Heart right ventricle (tissue), 16 donors: ENCODE measurements at places on chromosomes 6 and 20. TPM values are rescaled to one million over a fixed set of nuclear protein-coding genes. Genes with fewer than 3 reads are reported as not detected.

Gene SRXN1
- total RNA-seq, result 29.9 TPM

Gene SUMO4
- total RNA-seq, result 0.27 TPM

Gene MATN4
- total RNA-seq, result not detected

Gene SIRPD
- not detected for total RNA-seq

Gene ZBTB12
- 1.5 TPM for total RNA-seq

Gene MLIP
- 396 TPM for total RNA-seq

Gene SCRT2
- not detected for total RNA-seq

Gene ASIP
- total RNA-seq, result 11.7 TPM

Gene PTGIS
- 16.5 TPM for total RNA-seq

Gene IRF4
- total RNA-seq, result 0.74 TPM

Gene TMEM244
- total RNA-seq, result not detected

Gene SPDEF
- total RNA-seq, result 0.25 TPM

Gene TOMM6
- total RNA-seq, result 196 TPM

Gene PGC
- not detected for total RNA-seq

Gene STK35
- total RNA-seq, result 11.6 TPM

Gene TTK
- 0.46 TPM for total RNA-seq

Gene TOMM34
- total RNA-seq, result 7.8 TPM

Gene NR2E1
- not detected for total RNA-seq

Gene SLC17A2
- total RNA-seq, result not detected

Gene WFDC5
- total RNA-seq, result not detected

Gene SMOC2
- total RNA-seq, result 6.6 TPM

Gene OXT
- not detected for total RNA-seq

Gene PRND
- total RNA-seq, result not detected

Gene TSPO2
- not detected for total RNA-seq

Gene LAMP5
- total RNA-seq, result 0.13 TPM

Gene TLDC2
- not detected for total RNA-seq

Gene PAK1IP1
- 8.8 TPM for total RNA-seq

Gene MYLK4
- 0.60 TPM for total RNA-seq

Gene AVP
- total RNA-seq, result not detected

Gene DSP
- total RNA-seq, result 386 TPM

Gene SIRPB1
- total RNA-seq, result 4.3 TPM

Gene SNAI1
- total RNA-seq, result 7.6 TPM

Gene CYP24A1
- total RNA-seq, result not detected

Gene SLC35D3
- total RNA-seq, result not detected

Gene TRIM38
- 2.3 TPM for total RNA-seq

Gene PTCHD4
- 0.92 TPM for total RNA-seq

Gene LKAAEAR1
- not detected for total RNA-seq

Gene DEF6
- total RNA-seq, result 1.0 TPM

Gene HEY2
- 22.9 TPM for total RNA-seq
